GOT3 (cell line): ENCODE measurements at places on chromosomes 11 and 22.

DNA sequence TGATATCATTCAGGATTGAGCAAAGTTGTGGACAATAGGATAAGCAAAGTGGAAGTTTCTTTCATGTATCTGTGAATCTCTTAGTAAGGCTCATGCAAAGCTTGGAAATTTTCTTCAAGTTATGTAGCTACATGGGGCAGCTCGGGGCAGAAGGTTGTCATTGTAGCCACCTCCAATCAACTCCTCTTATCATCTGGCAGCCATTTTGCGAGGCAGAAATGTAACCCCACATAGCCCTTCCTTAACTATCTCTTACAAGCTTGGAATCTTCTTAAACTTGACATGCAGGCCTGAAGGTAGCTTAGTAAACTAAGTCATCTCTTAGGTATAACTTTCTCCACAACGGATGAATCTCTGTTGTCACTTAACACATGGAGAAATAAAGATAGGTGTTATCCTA, 392.8 kb downstream of the AASDHPPT start:
- no peak for DNase-seq

DNA sequence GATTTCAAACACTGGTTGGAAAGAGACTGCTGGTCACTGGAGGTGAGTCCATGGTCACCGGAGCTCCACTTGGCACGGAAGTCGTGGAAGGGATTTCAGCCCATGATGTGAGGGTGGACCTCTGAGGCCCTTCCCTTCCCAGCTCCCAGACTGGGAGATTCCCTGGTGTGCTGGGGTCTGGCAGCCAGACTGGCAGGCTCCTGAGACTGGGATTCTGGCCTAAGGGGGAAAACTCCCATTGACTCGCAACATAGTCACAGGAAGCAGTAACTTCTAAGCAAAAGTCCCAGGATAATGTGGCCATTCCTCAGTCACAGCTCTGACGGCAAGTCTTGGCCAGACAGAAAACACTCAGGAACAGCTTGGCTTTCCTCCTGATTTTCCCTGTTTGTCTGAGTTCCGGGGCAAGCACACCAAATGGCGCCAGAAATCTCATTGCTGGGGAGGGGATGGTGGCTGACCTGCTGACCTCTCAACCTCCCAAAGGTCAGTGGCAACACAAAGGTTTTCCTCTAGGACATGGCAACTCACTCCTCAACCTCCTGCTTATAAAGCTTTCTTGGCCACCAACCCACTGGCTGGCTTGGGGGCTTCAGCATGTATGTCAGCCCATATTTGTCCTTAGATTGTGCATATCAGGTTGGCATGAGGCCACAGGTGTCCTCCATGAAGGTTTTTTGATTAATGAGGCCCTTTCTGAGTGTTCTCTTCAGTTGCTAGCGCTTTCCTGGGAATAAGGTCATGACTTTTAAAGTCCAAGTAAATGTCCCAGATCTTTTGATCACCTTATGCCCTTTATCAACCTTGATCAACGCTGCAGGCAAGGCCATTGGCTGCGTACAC, 99.5 kb downstream of the CCDC81 start:
- DNase-seq = no peak

DNA sequence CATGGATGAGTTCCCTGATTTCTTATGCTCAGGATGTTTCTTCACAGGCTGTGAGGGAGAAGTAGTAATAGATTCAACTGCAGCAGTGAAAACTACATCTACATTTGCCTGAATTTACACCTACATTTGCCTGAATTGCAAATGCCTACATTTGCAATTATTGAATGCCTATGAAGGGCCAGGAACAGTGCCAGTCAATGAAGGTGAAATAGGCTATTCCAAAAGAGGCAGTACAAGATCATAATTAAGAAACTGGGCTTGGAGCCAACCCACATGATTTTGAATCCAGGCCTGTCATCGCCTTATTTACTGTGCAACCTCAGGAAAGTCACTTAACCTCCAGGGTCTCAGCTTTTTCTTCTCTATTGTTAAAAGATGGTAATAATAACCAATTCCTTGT, 1353.3 kb downstream of the FAM181B start:
- DNase-seq = no peak

GRCh38 chr11:114091516-114092397, 32.2 kb downstream of the ZBTB16 start:
- no peak for DNase-seq

GRCh38 chr22:41844513-41844912, 11.6 kb downstream of the SREBF2 start:
- no peak for DNase-seq

DNA sequence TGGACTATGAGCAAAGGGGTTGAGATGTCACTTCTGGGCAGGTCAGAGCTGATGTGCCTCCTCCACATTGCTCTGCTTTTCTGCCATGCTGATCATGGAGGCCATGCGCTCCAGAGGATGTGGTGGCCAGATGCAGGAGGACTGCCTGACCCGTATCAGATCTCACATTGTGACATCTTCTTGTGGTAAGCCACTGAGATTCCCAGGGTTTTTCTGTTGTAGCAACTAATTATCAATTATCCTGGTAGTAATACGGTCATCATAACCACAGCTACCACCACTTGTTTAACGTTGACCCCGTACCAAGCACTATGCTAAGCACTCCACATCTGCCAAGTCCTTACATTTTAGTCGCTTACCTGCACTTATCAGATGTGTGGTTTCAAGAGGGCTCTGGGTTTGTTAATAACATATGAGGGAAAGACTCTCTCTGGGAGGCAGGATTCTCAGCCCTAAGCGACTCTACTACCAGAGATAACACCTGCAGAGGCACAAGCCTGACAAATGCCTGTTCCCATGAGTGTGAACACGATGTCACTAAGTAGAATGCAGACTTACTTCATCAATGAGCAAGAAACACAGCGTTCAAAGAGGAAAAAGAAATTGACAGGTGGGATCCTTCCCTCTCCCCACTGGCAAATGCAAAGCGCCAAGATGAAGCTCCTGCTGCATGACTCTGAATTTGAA, 63.6 kb upstream of the TIMP3 start:
- no peak for DNase-seq

DNA sequence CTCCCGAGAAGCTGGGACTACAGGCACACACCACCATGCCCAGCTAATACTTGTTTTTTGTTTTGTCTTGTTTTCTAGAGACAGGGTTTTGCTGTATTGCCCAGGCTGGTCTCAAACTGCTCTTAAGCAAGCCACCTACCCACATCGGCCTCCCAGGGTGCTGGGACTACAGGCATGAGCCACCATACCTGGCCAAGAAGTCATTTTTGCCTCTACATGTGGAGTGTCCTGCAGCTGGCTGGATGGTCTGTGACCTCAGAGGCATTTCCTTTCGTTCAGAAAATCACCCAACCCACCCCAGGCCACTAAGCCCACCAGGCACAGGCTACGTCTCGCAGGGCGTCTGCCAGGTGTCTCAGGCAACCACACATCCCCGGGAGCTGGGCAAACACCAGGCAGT, 12.8 kb downstream of the SHANK2 start:
- no peak for DNase-seq

DNA sequence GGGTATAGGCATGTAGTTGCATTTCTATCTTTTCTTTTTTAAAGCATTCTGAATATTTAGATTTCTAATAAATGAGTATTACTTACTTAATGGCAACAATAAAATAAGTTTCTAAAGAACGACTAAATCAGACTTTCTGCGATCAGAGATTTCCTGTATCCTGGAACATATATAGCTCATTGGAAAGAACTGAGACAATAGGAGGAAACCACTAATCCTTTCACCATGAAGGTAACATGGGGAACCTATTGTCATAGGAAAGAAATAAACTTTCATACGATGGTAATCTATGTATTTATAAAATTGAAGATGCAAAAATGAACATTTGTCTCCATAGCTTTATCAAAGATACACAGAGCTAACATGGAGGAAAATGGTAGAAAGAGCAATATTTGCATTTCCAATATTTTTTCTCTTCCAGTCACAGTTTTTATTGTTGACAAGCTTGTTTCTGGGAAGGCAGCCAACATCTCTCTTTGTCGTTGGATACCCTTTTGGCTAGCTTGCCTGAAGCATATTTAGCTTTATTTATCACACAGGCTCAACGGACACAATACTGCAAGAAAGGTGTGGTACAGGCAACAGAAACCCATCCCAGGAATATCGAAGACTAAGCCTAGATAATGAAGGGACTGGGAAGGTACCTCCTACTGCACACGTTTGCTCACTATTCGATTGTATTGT, 293.3 kb upstream of the MPPED2 start:
- no peak for DNase-seq

DNA sequence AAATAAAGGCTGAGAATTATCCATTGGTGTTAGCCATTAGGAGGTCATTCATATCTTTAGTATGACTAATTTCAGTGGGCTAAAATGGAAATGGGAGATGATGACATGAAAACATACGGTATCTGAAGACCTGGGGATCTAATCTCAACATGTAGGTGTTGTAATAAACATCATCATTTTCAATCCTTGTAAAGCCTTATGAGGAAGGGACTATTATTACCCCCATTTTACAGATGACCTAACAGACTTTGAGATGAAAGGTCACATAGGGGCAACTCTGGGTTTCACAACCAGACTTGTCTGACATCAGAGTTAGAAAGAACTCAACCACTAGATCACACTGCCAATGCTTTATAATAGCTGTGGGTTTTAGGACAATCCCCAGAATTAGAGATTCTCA, 34.8 kb upstream of the TMEM135 start:
- no peak for DNase-seq

DNA sequence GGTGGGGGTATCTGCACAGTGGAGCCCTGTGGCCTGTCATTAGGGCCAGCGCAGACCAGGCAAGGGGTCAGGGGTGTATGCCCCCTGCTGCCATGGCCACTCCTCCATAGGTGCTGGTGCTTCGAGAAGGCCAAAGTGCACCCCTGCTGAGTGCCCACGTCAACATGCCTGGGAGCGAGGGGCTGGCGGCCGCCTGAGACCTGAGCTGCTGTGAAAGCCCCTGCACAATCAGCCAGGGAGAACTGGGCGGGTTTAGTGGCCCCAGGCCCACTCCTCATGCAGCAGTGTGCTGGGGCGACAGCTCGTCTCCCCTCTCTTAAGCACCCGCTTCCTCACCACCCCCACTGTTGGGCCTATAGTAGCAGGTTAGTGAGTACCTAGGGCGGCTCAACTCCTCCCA, 14.0 kb downstream of the ZDHHC24 start:
- DNase-seq = no peak
